Nucleus accumbens (tissue), 56 donors: ENCODE measurements at places on chromosomes 1 and 21.

DNA sequence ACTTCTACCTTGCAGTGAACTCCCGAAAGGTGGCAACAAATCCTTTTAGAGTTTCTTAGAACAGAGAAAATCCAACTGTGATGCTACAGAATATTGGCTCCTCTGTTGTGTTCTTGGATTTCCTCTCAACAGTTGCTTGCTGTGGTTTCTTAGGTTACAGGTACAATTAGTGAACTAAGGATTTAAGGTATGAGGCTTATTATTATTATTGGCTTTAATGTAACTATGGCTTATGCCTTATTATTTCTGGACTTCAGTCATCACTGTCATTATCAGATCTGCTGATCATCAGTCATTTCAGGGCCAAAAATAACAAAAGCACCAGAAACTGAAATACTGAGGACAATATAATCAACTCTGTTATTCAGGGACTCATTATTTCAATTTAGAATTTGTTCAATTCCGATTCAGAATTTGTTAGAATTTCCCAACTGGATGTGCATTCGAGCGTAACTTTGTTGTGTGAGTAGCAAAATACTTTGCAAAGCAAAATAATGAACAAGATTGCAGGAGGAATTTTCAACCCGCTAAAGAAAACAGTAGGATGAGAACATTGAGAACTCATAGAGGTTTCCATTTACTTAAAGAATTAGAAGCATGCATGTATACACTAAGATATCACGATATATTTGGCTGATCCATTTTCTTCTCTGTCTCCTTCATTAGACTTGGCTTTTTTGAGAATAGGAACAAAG is 65.5 kb upstream of the AK4 start:
- DNase-seq = no peak

DNA sequence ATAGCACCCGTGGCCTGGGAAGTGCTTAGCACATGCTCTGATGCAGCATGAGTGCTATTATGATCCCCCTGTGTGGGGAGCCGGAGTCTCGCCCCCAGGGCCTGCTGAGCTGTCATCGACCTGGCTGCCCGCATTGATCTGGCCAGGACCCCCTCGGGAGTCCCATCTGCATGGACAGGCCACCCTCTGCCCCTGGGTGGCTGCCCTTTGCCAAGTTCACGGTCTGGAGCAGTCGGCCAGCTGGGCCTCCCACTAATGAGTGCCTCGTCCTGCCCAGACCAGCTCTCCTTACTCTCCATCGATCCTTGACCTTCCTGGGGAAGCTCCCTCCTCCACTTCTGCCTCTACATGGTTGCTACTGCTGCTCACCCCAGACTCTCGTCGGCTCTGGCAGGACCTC is 121.8 kb upstream of the RUNX3 start:
- no peak for DNase-seq

- no peak for DNase-seq
Observed at GRCh38 chr1:32159189-32159588, 20.3 kb upstream of the TXLNA start.

- DNase-seq = no peak
Observed at GRCh38 chr1:173201969-173202368, 5.2 kb downstream of the TNFSF4 start.

- DNase-seq = no peak
Observed at GRCh38 chr1:240235521-240236288, 144.0 kb downstream of the FMN2 start.

- no peak for DNase-seq
Observed at GRCh38 chr1:1125945-1126344, 10.1 kb upstream of the C1orf159 start.

DNA sequence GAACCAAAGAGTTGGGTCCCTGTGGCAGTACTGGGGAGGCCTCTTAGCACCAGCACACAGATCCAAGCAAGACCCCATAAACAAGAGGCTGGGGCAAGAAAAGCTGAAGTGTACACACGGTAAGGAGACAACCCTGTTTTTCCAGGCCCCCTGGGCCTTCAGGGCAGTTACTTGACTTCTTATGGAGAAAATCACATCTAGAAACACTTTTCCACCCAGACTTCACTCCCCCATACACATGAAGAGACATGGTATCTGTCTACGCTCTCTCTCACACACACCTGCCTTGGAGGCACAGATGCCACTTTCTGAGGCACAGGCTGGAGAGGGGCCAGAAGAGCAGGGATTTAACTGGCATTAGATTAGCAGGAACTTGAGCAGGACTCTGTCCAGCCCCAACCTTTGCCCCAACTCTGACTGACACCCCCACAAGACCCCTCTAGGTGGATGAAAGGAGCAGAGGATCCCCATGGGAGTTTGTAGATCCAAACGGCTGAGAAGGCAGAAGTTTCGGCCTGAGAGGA is 2.2 kb downstream of the CERS2 start:
- no peak for DNase-seq

DNA sequence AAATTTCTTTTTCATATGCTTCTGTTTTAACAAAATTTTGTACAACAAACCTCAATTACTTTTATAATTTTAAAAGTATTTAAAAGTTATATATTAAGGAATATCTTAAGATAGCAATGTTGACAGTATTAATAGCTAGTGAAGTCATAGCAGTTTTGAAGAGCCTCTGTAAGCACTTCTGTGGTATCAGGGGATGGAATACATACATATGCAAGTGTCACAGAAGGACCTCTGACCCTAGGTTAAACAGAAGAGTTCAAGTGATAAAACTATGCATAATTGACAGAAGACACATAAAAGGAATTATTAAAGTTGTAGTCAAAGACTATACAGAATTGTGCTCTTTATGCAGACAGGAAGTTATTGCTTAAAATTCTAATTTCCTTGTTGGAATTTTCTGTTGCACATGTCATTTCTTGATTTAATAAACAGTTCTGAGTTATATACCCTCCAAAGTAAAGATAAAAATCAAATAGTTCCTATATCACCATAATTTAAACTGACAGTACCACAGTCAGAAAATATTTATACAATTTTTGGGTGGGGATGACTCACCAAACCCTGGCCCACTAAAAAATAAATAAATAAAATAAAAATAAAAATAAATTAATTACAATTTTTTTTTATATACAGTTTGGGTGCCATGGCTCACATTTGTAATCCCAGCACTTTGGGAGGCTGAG is 27.1 kb downstream of the IPP start:
- no peak for DNase-seq

DNA sequence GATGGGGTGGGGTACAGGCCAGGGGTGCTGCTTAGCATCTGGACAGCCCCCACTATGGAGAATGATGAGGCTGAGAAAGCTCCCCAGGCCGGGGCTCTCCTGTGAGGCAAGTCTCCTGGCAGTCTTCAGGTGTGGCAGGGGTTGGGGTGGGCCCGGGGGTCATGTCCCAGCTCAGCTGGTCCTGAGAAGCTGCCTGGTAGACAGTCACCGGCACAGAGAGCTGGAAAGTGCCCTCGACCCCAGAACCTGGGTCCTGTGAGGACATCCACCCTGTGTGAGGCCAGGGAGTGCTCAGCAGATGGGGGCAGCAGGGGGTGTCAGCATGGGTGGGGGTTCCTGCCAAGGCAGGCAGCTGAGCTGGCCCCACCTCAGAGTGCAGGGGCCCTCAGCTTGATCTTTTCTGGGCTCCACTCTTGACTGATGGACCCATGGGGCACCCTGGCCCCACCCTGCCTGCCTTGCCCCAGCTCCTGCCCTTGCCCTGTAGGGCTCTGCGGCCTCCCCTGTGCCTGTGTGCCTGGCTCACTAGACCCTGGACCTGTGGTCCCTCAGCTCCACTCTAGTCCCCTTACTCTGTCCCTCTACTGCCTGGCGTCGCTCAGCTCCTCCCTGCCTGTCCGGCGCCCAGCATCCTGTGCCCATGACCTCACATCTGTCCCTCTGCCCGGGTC is 5.8 kb downstream of the IBA57 start:
- DNase-seq = no peak

- no peak for DNase-seq
Observed at GRCh38 chr1:20964540-20965484, 177.7 kb upstream of the HP1BP3 start.
